Caco-2 (cell line): ENCODE measurements at places on chromosomes 3 and 15.

GRCh38 chr3:115399750-115400149 lies 223.6 kb upstream of the GAP43 start:
- H3K27ac ChIP-seq, result no peak overlapping the region
- no peak for DNase-seq
- no peaks in the 10 kb centered on the region for H3K36me3 ChIP-seq
- no peaks in the 10 kb centered on the region; the same call in 1 of the 2 replicates for H3K27me3 ChIP-seq

GRCh38 chr3:171690281-171690680 lies 120.0 kb downstream of the PLD1 start:
- no peaks in the 10 kb centered on the region for H3K27me3 ChIP-seq
- H3K4me3 ChIP-seq, result no peak overlapping the region
- no peaks in the 10 kb centered on the region; the same call in none of the 2 replicates for H3K36me3 ChIP-seq
- no peak overlapping the region for H3K27ac ChIP-seq
- H3K4me1 ChIP-seq, result no peaks in the 10 kb centered on the region
- DNase-seq, result no peak

- no peak for DNase-seq
- H3K4me3 ChIP-seq, result no peak overlapping the region
- peaks cover 2% of the 10 kb centered on the region; the same call in 1 of the 2 replicates for H3K36me3 ChIP-seq
- H3K27me3 ChIP-seq, result no peaks in the 10 kb centered on the region
- H3K27ac ChIP-seq, result no peak overlapping the region
- peaks cover 23% of the 10 kb centered on the region for H3K4me1 ChIP-seq
Observed at GRCh38 chr3:38235466-38235865, 30.1 kb upstream of the SLC22A13 start.

DNA sequence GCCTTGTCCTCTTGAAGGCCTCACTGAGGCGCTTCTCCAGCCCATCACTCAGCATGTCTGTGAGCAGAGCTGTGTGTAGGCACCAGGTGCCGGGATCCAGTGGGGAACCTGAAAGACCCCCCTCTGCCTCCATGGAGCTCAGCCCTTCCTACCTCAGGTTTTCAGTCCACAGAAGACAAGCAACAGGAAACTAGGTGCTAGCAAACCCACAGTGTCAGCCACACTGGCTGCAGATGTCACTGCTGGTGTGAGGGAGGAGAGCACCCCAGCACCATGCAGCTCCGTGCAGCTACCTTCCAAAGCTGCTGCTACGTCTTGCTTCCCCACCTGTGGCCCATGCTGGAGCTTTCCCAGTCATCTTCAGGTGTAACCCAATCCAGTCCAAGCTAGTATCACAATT lies 17.9 kb downstream of the PSTPIP1 start:
- H3K27ac ChIP-seq, result no peak overlapping the region
- H3K36me3 ChIP-seq, result no peaks in the 10 kb centered on the region
- no peaks in the 10 kb centered on the region for H3K4me1 ChIP-seq
- no peak overlapping the region for H3K4me3 ChIP-seq

GRCh38 chr3:121975702-121976302 lies 46.2 kb downstream of the ILDR1 start:
- no peaks in the 10 kb centered on the region for H3K27me3 ChIP-seq
- no peak for DNase-seq
- 0 out of 2 replicates have a peak, but pooled peaks cover 2% of the 10 kb centered on the region for H3K4me1 ChIP-seq
- no peaks in the 10 kb centered on the region for H3K36me3 ChIP-seq
- no peak overlapping the region for H3K27ac ChIP-seq

DNA sequence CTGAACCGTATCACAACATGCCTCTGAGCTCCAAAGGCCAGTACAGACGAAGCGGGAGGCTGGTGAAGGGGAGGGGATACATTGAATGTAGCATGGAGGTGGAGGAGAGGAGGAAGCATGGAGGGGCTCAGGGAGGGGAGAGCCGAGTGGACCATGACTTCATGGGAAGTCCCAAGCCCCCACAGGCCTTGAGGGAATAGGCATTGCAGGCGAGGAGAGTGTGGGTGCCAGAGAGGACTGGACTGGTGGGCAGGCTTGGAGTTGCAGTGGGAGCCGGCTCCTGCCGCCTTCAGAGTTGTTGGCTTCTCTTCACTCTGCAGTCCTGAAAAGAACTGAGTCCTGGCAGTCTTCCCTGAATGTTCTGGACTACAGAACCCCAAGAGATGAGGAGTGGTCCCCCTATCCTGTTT lies 3.3 kb upstream of the RNU6-1 start:
- H3K27me3 ChIP-seq, result no peaks in the 10 kb centered on the region
- H3K4me1 ChIP-seq, result peaks cover 37% of the 10 kb centered on the region
- H3K27ac ChIP-seq, result peak overlapping the region; percentile 92
- DNase-seq, result no peak
- no peak overlapping the region for H3K4me3 ChIP-seq

DNA sequence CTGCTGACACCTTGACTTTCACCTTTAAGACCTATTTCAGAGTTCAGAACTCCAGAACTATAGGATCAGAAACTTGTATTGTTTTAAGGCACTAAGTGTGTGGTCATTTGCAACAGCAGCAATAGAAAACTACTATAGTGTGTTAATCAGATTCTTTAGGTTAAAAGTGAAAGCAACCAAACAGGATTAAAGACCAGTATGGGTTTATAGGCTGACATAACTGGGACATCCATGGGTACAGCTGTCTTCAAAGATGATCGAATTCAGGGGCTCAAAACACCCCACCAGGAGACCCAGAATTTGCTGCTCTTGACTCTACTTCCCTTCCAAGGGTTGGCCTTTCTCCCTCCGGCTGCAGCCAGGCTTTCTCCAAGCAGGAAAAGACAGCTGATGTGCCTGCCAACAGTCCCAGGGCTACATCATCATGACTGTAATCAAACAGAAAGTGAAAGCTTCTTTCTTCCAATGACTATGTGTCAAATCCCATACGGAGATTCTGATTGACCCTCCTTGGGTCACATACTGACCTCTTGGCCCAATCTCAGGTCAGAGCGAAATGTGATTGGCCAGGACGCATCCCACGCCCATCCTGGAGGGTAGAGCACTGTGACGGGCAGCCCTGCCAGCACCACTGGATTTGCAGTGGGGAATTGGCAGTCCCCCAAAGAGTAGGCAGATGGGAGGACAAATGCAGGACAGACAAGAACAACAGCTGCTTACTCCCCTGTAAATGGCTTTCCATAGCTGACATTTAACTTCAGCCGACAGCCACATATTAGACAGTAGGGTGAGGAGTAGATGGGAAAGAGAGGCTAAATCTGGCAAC lies 51.4 kb upstream of the RNF7 start:
- DNase-seq, result no peak
- H3K4me1 ChIP-seq, result no peaks in the 10 kb centered on the region
- no peak overlapping the region for H3K27ac ChIP-seq
- H3K4me3 ChIP-seq, result no peak overlapping the region
- no peaks in the 10 kb centered on the region for H3K27me3 ChIP-seq

- H3K36me3 ChIP-seq, result no peaks in the 10 kb centered on the region
- no peak overlapping the region for H3K4me3 ChIP-seq
- H3K27ac ChIP-seq, result no peak overlapping the region
- H3K4me1 ChIP-seq, result no peaks in the 10 kb centered on the region
Observed at GRCh38 chr15:58690703-58691102, 58.8 kb downstream of the ADAM10 start.

DNA sequence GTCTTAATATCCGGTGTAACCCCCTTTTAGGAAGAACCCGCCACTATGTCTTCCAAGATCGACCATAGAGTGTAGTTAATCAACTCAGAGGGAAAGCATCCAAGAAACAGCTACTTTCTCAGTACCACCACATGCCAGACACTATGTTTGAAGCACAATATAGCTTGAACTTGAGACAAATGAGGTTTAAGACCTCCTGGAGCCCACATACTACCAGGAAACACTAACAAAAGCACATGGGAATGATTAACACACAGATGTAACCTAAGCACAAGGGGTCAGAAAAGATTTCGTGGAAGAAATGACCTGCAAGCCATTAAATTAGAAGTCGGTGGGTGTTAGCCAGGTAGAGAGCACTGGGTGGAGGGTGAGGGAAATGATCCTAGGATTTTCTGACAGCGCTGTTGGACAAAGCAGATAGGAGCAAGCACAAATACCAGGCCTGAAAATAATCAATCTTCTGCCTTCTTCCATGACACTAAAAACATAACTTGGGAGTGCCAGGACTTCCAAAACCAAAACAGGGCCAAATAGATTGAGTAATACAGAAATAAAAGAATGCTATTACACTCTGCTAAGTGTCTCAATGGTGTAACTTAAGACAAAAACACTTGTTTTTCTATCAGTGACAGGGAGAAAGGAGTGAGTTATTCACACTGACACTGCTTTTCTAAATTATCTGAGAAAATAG lies 213.7 kb downstream of the FOXP1 start:
- no peak for DNase-seq
- H3K27me3 ChIP-seq, result no peaks in the 10 kb centered on the region
- H3K4me3 ChIP-seq, result no peak overlapping the region

GRCh38 chr15:67724691-67725375 lies 100.5 kb upstream of the SKOR1 start:
- DNase-seq, result no peak
- no peaks in the 10 kb centered on the region for H3K36me3 ChIP-seq
- H3K4me1 ChIP-seq, result no peaks in the 10 kb centered on the region

DNA sequence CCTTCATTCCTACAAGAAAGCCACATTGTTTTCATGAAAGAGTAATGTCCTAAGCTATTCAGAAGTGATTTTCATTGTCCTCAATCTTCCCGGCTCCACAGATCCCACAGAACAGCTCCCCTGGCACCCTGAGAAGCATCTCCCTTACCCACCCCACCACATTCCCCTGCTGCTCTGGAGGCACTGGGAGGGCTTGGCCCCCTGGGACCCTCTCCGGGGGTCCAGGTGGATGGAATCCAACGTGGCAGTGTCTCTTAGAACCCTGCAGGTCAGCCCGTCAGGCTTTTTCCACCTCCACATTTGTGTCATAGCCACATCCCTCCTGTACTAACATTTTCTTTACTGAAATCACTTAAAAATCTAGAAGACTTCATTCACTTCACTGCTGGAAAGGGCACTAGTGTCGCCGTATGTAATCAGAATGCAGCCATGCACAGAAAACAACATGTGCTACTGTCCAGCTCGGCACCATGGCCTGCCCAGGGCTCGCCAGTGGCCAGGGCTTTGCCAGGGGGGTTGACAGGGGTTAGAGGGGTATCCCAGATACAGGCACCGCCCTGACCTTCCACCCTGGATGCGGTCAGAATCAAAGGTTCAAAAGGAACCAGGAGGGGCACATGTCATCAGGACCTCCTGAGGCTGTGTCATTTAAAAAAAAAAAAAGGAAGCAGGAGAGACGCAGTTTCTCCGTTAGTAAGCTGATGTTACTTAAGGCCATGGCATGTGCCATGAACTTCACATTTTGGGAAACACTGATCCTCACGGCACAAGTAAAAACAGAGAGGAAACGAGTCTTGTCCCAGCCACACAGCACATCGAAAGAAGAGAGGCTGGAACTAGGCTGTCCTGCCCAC lies 106.3 kb downstream of the LSM3 start:
- H3K36me3 ChIP-seq, result no peaks in the 10 kb centered on the region
- H3K27me3 ChIP-seq, result no peaks in the 10 kb centered on the region

DNA sequence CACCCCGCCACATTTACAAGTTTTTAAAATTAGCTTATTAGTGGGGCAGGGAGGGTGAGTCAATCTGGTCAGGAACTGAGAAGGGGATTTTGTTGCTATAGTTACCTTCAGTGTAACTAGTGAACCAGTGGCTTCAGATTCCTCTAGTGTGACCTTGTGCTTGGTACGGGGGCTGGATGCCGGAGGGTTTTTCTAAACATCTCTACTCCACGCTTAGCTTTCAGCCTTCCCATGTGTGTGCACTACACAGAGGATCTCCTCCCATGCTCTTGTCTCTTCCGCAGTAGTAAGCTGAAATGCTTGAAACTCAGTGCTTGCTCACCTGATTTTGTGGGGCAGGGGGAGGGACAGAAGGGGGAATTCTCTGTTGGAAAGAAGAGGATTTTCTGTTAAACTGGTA lies 67.9 kb upstream of the AKAP13 start:
- H3K36me3 ChIP-seq, result no peaks in the 10 kb centered on the region
- no peak for DNase-seq
- H3K27me3 ChIP-seq, result no peaks in the 10 kb centered on the region

- no peak overlapping the region for H3K27ac ChIP-seq
- H3K4me1 ChIP-seq, result no peaks in the 10 kb centered on the region
- H3K36me3 ChIP-seq, result no peaks in the 10 kb centered on the region
Observed at GRCh38 chr3:176359211-176359610, 838.1 kb downstream of the TBL1XR1 start.

GRCh38 chr15:25712961-25713355 lies 150.2 kb downstream of the ATP10A start:
- no peak overlapping the region for H3K27ac ChIP-seq
- no peaks in the 10 kb centered on the region for H3K36me3 ChIP-seq
- no peaks in the 10 kb centered on the region for H3K4me1 ChIP-seq
- H3K4me3 ChIP-seq, result no peak overlapping the region
- no peak for DNase-seq

GRCh38 chr15:60390871-60391501 lies 6.8 kb downstream of the ANXA2 start:
- peaks cover 90% of the 10 kb centered on the region for H3K4me1 ChIP-seq
- peak overlapping the region; percentile 76 for H3K27ac ChIP-seq
- DNase-seq, result peak; percentile 39
- peaks cover 4% of the 10 kb centered on the region for H3K36me3 ChIP-seq
- no peak overlapping the region for H3K4me3 ChIP-seq
- no peaks in the 10 kb centered on the region for H3K27me3 ChIP-seq

GRCh38 chr15:71148048-71148447 lies 32.8 kb downstream of the THSD4 start:
- no peaks in the 10 kb centered on the region for H3K4me1 ChIP-seq
- no peak overlapping the region for H3K27ac ChIP-seq
- H3K36me3 ChIP-seq, result no peaks in the 10 kb centered on the region
- DNase-seq, result no peak

- H3K27ac ChIP-seq, result no peak overlapping the region
- no peaks in the 10 kb centered on the region; the same call in 1 of the 2 replicates for H3K27me3 ChIP-seq
- no peaks in the 10 kb centered on the region for H3K36me3 ChIP-seq
Observed at GRCh38 chr3:41652931-41653330, 309.0 kb downstream of the ULK4 start.

GRCh38 chr3:118863731-118864322 lies 170.8 kb downstream of the IGSF11 start:
- peak; percentile 14 for DNase-seq
- no peaks in the 10 kb centered on the region for H3K36me3 ChIP-seq
- no peak overlapping the region for H3K27ac ChIP-seq
- H3K27me3 ChIP-seq, result no peaks in the 10 kb centered on the region

GRCh38 chr3:123475786-123476185 lies 26.9 kb upstream of the ADCY5 start:
- H3K4me1 ChIP-seq, result no peaks in the 10 kb centered on the region
- no peaks in the 10 kb centered on the region for H3K27me3 ChIP-seq
- no peaks in the 10 kb centered on the region for H3K36me3 ChIP-seq
- H3K4me3 ChIP-seq, result no peak overlapping the region
- no peak for DNase-seq

- no peaks in the 10 kb centered on the region for H3K4me1 ChIP-seq
- no peak for DNase-seq
- no peaks in the 10 kb centered on the region for H3K36me3 ChIP-seq
- no peak overlapping the region for H3K27ac ChIP-seq
- no peak overlapping the region for H3K4me3 ChIP-seq
Observed at GRCh38 chr3:44680921-44681455, 31.5 kb upstream of the ZNF502 start.

GRCh38 chr3:160184655-160185054 lies 40.6 kb upstream of the C3orf80 start:
- no peaks in the 10 kb centered on the region; the same call in 1 of the 2 replicates for H3K36me3 ChIP-seq
- H3K27ac ChIP-seq, result peak overlapping the region; percentile 90
- H3K4me3 ChIP-seq, result no peak overlapping the region
- no peaks in the 10 kb centered on the region for H3K27me3 ChIP-seq
